Esophagus muscularis mucosa (tissue), 4 donors: ENCODE measurements at places on chromosomes 16 and 17. TPM values are rescaled to one million over a fixed set of nuclear protein-coding genes. Genes with fewer than 3 reads are reported as not detected.

GRCh38 chr17:50380369-50381259 lies 7.6 kb downstream of the EME1 start:
- no peak for DNase-seq
- H3K36me3 ChIP-seq, result peaks cover 56% of the 10 kb centered on the region
- H3K4me3 ChIP-seq, result no peak overlapping the region
- H3K4me1 ChIP-seq, result no peaks in the 10 kb centered on the region
- no peak overlapping the region for H3K27ac ChIP-seq

- H3K4me1 ChIP-seq, result no peaks in the 10 kb centered on the region
- no peaks in the 10 kb centered on the region for H3K36me3 ChIP-seq
- no peak for DNase-seq
- H3K27ac ChIP-seq, result no peak overlapping the region
- no peak overlapping the region for H3K4me3 ChIP-seq
These were observed 194.6 kb upstream of the SDK2 start for GRCh38 chr17:73838815-73839214.

Gene CACNG4
- 3.8 TPM for total RNA-seq

GRCh38 chr17:65533056-65533745 lies 28.2 kb downstream of the AXIN2 start:
- no peaks in the 10 kb centered on the region for H3K27me3 ChIP-seq
- no peak overlapping the region for H3K4me3 ChIP-seq
- H3K36me3 ChIP-seq, result peaks cover 79% of the 10 kb centered on the region
- no peak for DNase-seq
- peaks cover 60% of the 10 kb centered on the region for H3K4me1 ChIP-seq

Gene FAM20A
- total RNA-seq, result 21.2 TPM

Gene HOXB7
- 0.66 TPM for total RNA-seq

Gene VAT1L
- 1.7 TPM for total RNA-seq

Gene MT1M
- 3.7 TPM for total RNA-seq

GRCh38 chr17:40068917-40069750 lies 6.4 kb downstream of the THRA start:
- peak overlapping the region; percentile 39 for H3K4me3 ChIP-seq
- DNase-seq, result peak; percentile 96
- no peaks in the 10 kb centered on the region for H3K27me3 ChIP-seq
- H3K27ac ChIP-seq, result peak overlapping the region; percentile 91

DNA sequence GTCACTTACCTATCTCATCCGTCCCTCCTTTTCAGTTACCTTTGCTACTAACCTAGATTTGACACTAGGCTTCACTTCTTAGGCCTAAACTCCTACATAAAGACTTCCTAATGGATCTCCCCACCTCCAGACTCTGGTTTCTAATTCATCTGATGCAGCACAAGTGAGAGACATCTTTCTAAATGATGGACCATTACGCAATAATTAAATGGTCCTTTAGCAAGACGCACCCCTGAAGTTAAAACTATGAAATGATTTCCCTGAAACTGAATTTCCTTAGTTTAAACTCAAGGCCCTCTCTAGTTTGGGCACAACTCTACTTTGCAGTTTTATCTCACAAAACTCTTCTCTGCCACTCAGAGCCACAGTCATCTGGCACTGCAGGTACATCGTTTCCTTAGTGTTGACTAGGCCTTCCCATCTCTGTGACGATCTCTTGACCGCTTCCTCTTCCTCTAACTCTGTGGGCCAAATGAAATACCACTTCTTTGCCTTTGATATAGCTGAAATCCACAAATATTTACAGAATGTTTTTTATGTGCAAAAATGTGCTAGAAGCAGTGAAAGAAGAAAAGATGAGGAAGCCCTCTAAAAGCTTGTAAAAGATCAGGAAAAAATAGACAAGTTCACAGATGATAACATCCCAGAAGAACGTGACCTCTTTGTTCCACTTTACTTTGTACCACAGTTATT lies 3.3 kb downstream of the SYNRG start:
- no peaks in the 10 kb centered on the region for H3K27me3 ChIP-seq
- no peaks in the 10 kb centered on the region for H3K36me3 ChIP-seq
- DNase-seq, result no peak
- peaks cover 52% of the 10 kb centered on the region for H3K4me1 ChIP-seq
- no peak overlapping the region for H3K4me3 ChIP-seq
- no peak overlapping the region for H3K27ac ChIP-seq

- no peak for DNase-seq
- peak overlapping the region; percentile 95 for H3K4me3 ChIP-seq
- no peaks in the 10 kb centered on the region for H3K27me3 ChIP-seq
- peaks cover 31% of the 10 kb centered on the region for H3K36me3 ChIP-seq
- H3K27ac ChIP-seq, result peak overlapping the region; percentile 99
- H3K4me1 ChIP-seq, result peaks cover 48% of the 10 kb centered on the region
These were observed 573 bp downstream of the CTDNEP1 start for GRCh38 chr17:7250695-7251627.

- no peak overlapping the region for H3K4me3 ChIP-seq
- H3K4me1 ChIP-seq, result no peaks in the 10 kb centered on the region
- H3K27me3 ChIP-seq, result no peaks in the 10 kb centered on the region
- no peak overlapping the region for H3K27ac ChIP-seq
These were observed 24.5 kb upstream of the DUSP14 start for GRCh38 chr17:37465069-37465616.

Gene MLX
- total RNA-seq, result 29.1 TPM

GRCh38 chr17:28549236-28550132 lies 2.9 kb downstream of the UNC119 start:
- no peak overlapping the region for H3K27ac ChIP-seq
- peaks cover 8% of the 10 kb centered on the region for H3K36me3 ChIP-seq
- H3K27me3 ChIP-seq, result no peaks in the 10 kb centered on the region
- H3K4me3 ChIP-seq, result no peak overlapping the region

GRCh38 chr17:57946798-57947358 lies 8.3 kb downstream of the CUEDC1 start:
- H3K4me1 ChIP-seq, result peaks cover 99% of the 10 kb centered on the region
- peak overlapping the region; percentile 100 for H3K27ac ChIP-seq
- DNase-seq, result no peak
- peak overlapping the region; percentile 50 for H3K4me3 ChIP-seq
- H3K27me3 ChIP-seq, result no peaks in the 10 kb centered on the region

- H3K4me1 ChIP-seq, result no peaks in the 10 kb centered on the region
- no peak overlapping the region for H3K27ac ChIP-seq
- DNase-seq, result no peak
- H3K4me3 ChIP-seq, result no peak overlapping the region
- H3K36me3 ChIP-seq, result no peaks in the 10 kb centered on the region
These were observed 7.5 kb downstream of the TMEM235 start for GRCh38 chr17:78238823-78239488.

Gene TPPP3
- 32.0 TPM for total RNA-seq

- no peaks in the 10 kb centered on the region for H3K27me3 ChIP-seq
- H3K4me1 ChIP-seq, result peaks cover 8% of the 10 kb centered on the region
- H3K4me3 ChIP-seq, result no peak overlapping the region
- DNase-seq, result no peak
- no peaks in the 10 kb centered on the region for H3K36me3 ChIP-seq
These were observed 6.1 kb upstream of the EFTUD2 start for GRCh38 chr17:44905006-44906000.

- H3K4me3 ChIP-seq, result no peak overlapping the region
- peaks cover 68% of the 10 kb centered on the region for H3K4me1 ChIP-seq
- DNase-seq, result no peak
- H3K36me3 ChIP-seq, result no peaks in the 10 kb centered on the region
- H3K27me3 ChIP-seq, result no peaks in the 10 kb centered on the region
These were observed 23.1 kb downstream of the CREBBP start for GRCh38 chr16:3857189-3858043.

DNA sequence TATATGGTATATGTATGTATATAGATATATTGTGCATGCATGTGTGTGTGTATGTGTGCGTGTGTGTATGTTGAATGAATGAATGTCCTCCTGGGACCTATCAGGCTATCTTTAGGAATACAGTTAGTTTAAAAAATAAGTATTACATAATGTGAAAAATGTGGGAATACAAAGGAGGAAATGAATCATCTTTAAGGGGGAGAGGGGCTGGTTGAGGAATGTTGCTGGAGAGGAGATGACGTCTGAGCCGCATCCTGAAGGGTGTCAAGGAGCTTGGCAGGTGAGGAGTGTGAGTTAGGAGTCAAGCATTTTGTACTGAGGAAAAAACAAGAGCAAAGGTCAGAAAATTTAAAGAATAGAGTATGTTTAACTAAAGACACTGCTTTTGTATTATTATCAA lies 62.4 kb upstream of the NLK start:
- H3K36me3 ChIP-seq, result no peaks in the 10 kb centered on the region
- H3K27ac ChIP-seq, result no peak overlapping the region
- no peak overlapping the region for H3K4me3 ChIP-seq
- H3K27me3 ChIP-seq, result no peaks in the 10 kb centered on the region
- H3K4me1 ChIP-seq, result peaks cover 4% of the 10 kb centered on the region

GRCh38 chr17:21035406-21035805 lies 7.4 kb downstream of the USP22 start:
- no peak for DNase-seq
- no peaks in the 10 kb centered on the region for H3K27me3 ChIP-seq
- no peak overlapping the region for H3K4me3 ChIP-seq
- H3K4me1 ChIP-seq, result peaks cover 96% of the 10 kb centered on the region
- peak overlapping the region; percentile 71 for H3K27ac ChIP-seq

Gene CPHXL2
- not detected for total RNA-seq

DNA sequence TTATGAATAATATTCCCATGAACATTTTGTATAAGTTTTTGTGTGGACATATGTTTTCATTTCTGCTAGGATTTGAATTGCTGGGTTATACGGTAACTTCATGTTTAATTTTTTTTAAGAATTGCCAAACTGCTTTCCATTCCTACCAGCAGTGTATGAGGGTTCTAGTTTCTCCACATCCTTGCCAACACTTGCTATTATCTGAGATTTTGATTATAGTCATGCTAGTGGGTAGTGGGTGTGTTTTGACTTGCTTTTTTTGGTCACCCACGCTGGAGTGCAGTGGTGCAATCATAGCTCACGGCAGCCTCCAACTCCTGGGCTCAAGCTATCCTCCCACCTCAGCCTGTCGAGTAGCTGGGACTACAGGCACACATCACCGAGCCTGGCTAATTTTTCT lies 3.0 kb upstream of the EEF2K start:
- no peak overlapping the region for H3K4me3 ChIP-seq
- no peak for DNase-seq
- no peak overlapping the region for H3K27ac ChIP-seq
- H3K4me1 ChIP-seq, result peaks cover 22% of the 10 kb centered on the region
- no peaks in the 10 kb centered on the region for H3K27me3 ChIP-seq

Gene MAPK8IP3
- 36.2 TPM for total RNA-seq

GRCh38 chr17:52995881-52996280 lies 826.8 kb upstream of the KIF2B start:
- H3K27me3 ChIP-seq, result no peaks in the 10 kb centered on the region
- H3K4me1 ChIP-seq, result no peaks in the 10 kb centered on the region
- H3K36me3 ChIP-seq, result no peaks in the 10 kb centered on the region
- H3K4me3 ChIP-seq, result no peak overlapping the region
- no peak overlapping the region for H3K27ac ChIP-seq

- no peak for DNase-seq
- peaks cover 14% of the 10 kb centered on the region for H3K4me1 ChIP-seq
- H3K4me3 ChIP-seq, result no peak overlapping the region
- H3K27ac ChIP-seq, result peak overlapping the region; percentile 57
- H3K27me3 ChIP-seq, result no peaks in the 10 kb centered on the region
- no peaks in the 10 kb centered on the region for H3K36me3 ChIP-seq
These were observed 354.0 kb downstream of the FOXL1 start for GRCh38 chr16:86932130-86932982.

DNA sequence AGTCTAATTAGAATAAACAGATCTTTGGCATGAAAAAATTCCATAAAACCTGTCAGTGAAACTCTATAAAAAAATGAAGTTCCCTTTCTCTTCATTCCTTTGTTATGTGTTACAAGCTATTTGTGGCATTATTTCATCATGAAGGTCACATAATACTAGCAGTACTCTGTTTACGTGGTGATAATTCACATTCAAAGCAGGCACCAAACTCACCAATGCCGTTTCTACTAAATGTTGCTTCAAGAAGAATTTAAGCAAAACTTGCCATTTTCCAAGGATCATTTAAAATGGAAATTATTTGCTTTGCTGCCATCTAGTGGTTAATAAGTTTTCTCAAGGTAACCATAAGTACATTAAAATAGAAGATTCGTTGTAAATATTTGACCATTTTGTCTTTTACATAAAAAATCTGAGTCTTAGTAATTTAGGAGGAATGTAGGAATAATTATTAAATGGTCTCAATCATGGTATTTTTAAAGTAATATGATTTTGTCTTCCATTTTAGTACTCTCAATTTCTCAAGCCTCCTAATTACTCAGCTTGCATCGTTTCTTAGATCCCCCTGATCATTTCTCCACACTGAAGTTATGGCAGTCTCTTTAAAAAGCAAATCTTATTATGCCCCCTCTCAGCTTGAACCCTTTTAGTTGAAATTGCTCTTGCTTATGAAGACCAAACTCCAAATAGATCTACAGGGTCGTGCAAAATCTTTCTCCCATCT lies 80.8 kb downstream of the OMG start:
- no peak overlapping the region for H3K27ac ChIP-seq
- no peaks in the 10 kb centered on the region for H3K27me3 ChIP-seq
- no peak overlapping the region for H3K4me3 ChIP-seq
- H3K36me3 ChIP-seq, result peaks cover 36% of the 10 kb centered on the region
- no peak for DNase-seq

DNA sequence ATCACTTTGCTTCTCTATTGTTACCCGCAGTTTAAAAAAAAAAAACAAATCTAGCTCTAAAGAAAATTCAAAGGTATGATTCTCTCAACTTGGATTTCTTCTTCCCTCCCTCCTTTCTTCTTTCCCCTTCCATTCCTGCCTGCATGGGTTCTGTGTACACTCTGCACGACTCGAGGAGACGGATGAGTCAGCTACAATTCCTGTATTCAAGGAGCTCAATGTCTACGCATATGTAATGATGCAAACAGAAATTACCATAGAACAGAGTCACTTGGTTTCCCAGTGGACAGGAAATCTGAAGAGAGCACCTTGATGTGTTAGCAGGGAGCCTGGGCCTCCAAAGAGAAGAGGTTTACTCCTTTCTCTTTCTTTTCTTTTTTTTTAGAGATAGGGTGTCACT lies 92.3 kb downstream of the VPS53 start:
- no peak overlapping the region for H3K27ac ChIP-seq
- no peaks in the 10 kb centered on the region for H3K27me3 ChIP-seq

DNA sequence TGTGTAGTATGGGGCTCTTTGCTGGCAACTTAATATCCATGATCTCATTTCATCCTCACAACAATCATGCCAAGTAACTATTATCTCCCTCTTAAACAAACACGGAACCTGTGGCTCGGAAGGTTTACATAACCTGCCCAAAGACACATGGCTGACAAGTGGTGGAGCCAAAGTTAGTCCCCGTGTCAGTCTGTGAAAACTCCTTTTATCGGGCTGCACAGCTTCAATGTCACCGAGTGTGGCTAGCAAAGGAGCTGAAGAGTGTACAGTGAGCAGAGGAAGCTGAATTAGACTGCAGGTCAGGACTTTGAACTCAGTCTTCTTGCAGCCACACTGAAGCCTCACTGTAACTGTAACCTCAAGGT lies 80.3 kb downstream of the PARN start:
- H3K36me3 ChIP-seq, result peaks cover 15% of the 10 kb centered on the region
- peaks cover 5% of the 10 kb centered on the region for H3K4me1 ChIP-seq
- H3K4me3 ChIP-seq, result no peak overlapping the region
- DNase-seq, result no peak

Gene MYL11
- total RNA-seq, result not detected
